ENCODE measurements at places on chromosomes 3 and 15. TPM values are rescaled to one million over a fixed set of nuclear protein-coding genes. Genes with fewer than 3 reads are reported as not detected.

DNA sequence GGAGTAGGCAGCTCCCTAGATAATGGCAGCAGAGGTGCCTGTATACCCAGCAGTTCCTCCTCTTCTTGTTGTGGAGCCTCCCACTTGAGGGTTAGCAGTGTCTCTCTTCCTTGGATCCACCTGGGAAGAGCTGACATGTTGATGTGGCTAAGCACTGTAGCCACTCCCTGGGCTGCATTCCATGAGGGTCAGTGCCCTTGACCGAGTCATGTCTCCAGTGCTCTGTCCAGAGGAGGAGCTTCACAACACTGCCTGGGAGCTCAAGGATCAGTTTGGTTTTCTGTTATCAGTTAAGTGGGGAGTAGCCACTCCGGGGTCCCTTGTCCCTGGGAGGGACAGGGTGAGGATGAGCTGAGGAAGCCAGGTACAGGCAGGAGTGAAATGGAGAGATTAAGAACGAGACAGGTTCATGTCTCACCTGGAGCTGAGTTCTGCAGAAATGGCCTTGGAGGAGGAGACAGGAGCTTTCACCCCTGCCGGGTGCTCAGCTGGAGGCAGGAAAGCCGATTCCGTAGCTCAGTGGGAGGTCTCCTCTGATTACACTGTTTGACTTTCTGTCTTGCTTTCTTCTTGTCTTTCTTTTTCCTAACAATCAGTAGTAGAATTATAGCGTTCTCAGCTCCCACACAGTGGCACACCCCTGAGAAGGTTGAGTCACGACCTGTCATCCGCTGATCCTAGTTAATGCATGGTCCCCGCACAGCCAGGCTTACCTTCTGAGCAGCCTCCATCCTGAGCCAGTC, 57.9 kb upstream of the SEC22A start:
- no peaks in the 10 kb centered on the region for H3K27me3 ChIP-seq
- peak; percentile 44 for DNase-seq
- no peaks in the 10 kb centered on the region for H3K36me3 ChIP-seq
- H3K4me3 ChIP-seq, result no peak overlapping the region
- H3K27ac ChIP-seq, result peak overlapping the region; percentile 33

- H3K27ac ChIP-seq, result no peak overlapping the region
- no peaks in the 10 kb centered on the region for H3K36me3 ChIP-seq
- DNase-seq, result no peak
- no peak overlapping the region for H3K4me3 ChIP-seq
These were observed 322.8 kb downstream of the RAP2B start for GRCh38 chr3:153484842-153485241.

- H3K4me1 ChIP-seq, result no peaks in the 10 kb centered on the region
- no peak for DNase-seq
- H3K27ac ChIP-seq, result no peak overlapping the region
- no peaks in the 10 kb centered on the region for H3K36me3 ChIP-seq
These were observed 135.2 kb downstream of the RYR3 start for GRCh38 chr15:33445984-33446383.

DNA sequence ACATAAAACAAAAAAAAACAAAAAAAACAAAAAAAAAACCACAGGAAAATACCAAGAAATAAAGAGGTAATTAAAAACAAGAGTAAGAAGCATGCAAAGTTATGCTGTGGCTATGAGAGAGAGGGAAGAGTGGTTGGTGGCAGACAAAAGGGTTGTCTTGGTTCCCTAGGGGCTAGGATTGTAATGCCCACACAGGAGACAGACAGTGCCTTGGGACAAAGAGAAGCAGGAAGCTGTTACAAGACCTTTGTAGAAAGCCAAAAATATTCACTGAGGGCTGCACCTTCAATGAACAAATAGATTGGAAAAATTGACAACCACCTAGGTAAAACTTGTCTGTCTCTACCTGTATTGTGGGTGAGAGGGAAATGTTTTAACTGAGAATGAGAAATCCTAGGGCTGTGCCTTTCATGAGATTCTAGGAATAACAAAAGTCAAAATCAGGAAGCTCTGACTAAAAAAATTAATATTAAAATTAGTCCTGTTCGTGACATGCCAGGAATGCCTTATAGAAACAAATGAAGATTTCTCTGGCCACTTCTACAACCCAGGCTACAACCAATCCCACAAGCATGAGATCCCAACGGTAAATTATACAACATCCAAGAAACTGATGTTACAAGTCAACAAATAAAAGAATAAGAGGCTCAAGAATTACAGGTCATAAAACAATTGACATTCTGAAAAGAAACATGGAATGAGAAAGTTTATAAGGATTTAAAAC, 45.0 kb upstream of the PRICKLE2 start:
- H3K27ac ChIP-seq, result no peak overlapping the region
- DNase-seq, result no peak
- H3K4me3 ChIP-seq, result no peak overlapping the region
- no peaks in the 10 kb centered on the region for H3K36me3 ChIP-seq
- peaks cover 27% of the 10 kb centered on the region for H3K4me1 ChIP-seq
- no peaks in the 10 kb centered on the region for H3K27me3 ChIP-seq

- H3K4me1 ChIP-seq, result peaks cover 8% of the 10 kb centered on the region
- H3K27ac ChIP-seq, result peak overlapping the region; percentile 34
- H3K4me3 ChIP-seq, result peak overlapping the region; percentile 94
- no peaks in the 10 kb centered on the region for H3K36me3 ChIP-seq
- no peaks in the 10 kb centered on the region for H3K27me3 ChIP-seq
These were observed 826 bp downstream of the LRRC58 start for GRCh38 chr3:120348065-120348990.

DNA sequence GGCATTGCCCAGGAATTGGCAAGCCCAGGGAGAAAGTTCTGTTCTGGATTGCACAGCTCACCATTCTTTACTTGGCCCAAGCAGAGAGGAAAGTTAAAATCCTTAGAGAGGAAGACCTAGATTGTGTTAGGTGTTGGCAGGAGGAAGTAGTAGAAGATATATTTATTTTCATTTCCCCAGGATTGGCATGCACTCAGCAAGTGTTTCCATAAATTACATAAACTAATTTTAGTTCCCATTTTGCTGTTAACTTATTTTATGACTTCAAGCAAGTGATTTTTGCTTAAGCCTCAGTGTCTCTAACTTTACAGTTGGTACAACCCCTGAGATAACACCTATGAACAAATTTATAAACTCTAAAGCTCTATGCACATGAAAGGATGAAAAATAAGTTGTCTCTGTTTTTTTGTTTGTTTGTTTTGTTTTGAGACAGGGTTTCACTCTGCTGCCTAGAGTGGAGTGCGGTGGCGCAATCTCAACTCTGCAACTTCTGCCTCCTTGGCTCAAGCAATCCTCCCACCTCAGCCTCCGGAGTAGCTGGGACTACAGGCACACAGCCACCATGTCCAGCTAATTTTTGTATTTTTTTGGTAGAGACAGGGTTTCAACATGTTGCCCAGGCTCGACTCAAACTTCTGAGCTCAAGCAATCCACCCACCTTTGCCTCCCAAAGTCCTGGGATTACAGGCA, 31.2 kb upstream of the TOP2B start:
- no peaks in the 10 kb centered on the region for H3K27me3 ChIP-seq
- H3K4me1 ChIP-seq, result no peaks in the 10 kb centered on the region
- DNase-seq, result no peak
- no peak overlapping the region for H3K27ac ChIP-seq

- no peaks in the 10 kb centered on the region for H3K36me3 ChIP-seq
- H3K4me3 ChIP-seq, result no peak within 1 kb of the TSS
- H3K4me1 ChIP-seq, result no peaks in the 10 kb centered on the region
- H3K27me3 ChIP-seq, result no peaks in the 10 kb centered on the region
- no peak within 1 kb of the TSS for H3K27ac ChIP-seq
These were observed at the start of gene NTRK3 for GRCh38 chr15:88256279-88257230. Gene NTRK3, minus strand, starts transcription at chr15:88256739. Its CDS starts 586 bp downstream, at chr15:88256153.

GRCh38 chr3:128282380-128283196, 129.3 kb downstream of the EEFSEC start:
- H3K27ac ChIP-seq, result no peak overlapping the region
- no peaks in the 10 kb centered on the region for H3K27me3 ChIP-seq
- H3K4me1 ChIP-seq, result 0 out of 2 replicates have a peak, but pooled peaks cover 3% of the 10 kb centered on the region
- no peak for DNase-seq
- no peak overlapping the region for H3K4me3 ChIP-seq
- H3K36me3 ChIP-seq, result no peaks in the 10 kb centered on the region

DNA sequence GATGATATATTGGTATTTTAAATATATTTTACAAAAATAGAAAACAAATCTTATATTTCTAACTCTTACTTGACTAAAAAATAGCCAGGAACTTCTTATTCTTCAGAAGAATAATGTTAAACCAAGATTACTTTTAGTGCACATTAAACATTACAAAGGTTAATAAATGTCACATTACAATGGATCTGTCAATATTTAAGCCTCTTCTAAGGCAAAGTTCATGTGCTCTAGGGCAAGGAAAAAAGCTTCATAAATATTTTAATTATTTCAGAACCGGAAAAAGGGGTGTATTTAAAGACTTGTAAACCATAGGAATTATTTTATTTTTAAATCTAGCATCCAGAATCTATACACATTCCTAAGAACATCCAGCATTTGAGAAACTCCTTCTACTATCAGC, 166.9 kb upstream of the ROBO2 start:
- no peak for DNase-seq
- H3K27ac ChIP-seq, result peak overlapping the region; percentile 75
- no peak overlapping the region for H3K4me3 ChIP-seq
- no peaks in the 10 kb centered on the region for H3K36me3 ChIP-seq
- H3K27me3 ChIP-seq, result no peaks in the 10 kb centered on the region
- peaks cover 27% of the 10 kb centered on the region for H3K4me1 ChIP-seq

DNA sequence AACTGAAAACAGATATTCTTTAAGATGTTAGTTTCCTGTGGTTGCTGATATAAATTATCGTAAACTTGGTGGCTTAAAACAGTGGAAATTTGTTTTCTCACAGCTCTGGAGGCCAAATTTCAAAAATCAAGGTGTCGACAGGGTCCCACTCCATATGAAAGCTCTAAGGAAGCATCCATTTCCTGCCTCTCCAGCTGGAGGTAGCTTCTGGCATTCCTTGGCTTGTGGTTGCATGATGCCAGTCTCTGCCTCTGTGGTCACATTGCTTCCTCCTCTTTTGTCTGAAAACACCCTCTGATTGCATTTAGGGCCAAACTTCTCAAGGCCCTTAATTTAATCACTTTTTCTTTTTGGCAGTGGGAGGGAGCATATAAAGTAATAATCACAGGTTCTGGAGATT, 96.8 kb downstream of the PPM1L start:
- no peaks in the 10 kb centered on the region for H3K27me3 ChIP-seq
- DNase-seq, result no peak
- no peaks in the 10 kb centered on the region for H3K36me3 ChIP-seq

- H3K36me3 ChIP-seq, result peaks cover 2% of the 10 kb centered on the region
- peak overlapping the region; percentile 58 for H3K27ac ChIP-seq
- H3K27me3 ChIP-seq, result no peaks in the 10 kb centered on the region
- H3K4me3 ChIP-seq, result no peak overlapping the region
- peaks cover 2% of the 10 kb centered on the region for H3K4me1 ChIP-seq
These were observed 5.8 kb downstream of the CALML4 start for GRCh38 chr15:68199340-68199739.

DNA sequence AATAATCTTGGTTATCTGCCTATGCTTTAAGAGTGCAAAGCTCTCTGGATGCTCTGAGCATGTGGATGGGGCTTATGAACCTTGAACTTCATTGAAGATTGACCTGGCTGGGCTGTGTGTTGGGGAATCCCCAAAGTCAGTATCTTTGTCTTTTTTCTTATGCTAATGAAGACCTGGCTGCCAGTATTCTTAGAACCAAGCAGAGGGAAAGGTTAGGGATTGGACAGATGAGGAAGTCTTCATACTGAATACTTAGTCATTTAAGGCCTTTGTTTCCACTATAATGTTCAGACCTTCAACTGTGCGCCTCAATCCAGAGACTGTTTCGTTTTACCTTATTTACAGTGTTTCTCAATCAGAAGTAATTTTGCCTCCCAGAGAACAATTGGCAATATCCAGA, 42.5 kb upstream of the CMTM7 start:
- peaks cover 49% of the 10 kb centered on the region for H3K4me1 ChIP-seq
- no peak for DNase-seq
- peak overlapping the region; percentile 89 for H3K27ac ChIP-seq
- no peak overlapping the region for H3K4me3 ChIP-seq
- no peaks in the 10 kb centered on the region for H3K27me3 ChIP-seq
- H3K36me3 ChIP-seq, result no peaks in the 10 kb centered on the region

DNA sequence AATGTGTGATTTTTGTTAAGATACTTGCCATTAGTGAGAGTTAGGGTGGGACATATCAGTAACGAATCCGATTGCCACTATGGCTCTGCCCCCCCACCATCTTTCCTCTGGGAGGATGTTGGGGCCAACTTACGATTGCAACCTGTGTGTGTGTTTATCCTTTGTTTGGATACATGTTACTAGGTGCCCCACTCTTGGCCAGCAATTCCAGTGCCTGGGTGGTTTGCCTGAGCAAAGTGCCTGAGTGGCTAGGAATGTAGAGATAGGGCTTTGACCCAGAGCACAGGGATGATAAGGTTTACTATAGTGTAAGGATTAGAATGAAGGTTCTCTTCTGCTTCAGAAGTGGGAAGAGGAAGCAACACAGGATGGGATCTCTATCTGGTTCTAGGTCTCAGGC, 231.8 kb downstream of the TP63 start:
- no peaks in the 10 kb centered on the region for H3K36me3 ChIP-seq
- no peaks in the 10 kb centered on the region for H3K27me3 ChIP-seq
- no peak for DNase-seq
- H3K27ac ChIP-seq, result no peak overlapping the region

GRCh38 chr3:9022305-9023225, 59.3 kb upstream of the RAD18 start:
- no peak for DNase-seq
- H3K27ac ChIP-seq, result no peak overlapping the region
- H3K36me3 ChIP-seq, result no peaks in the 10 kb centered on the region
- H3K4me1 ChIP-seq, result no peaks in the 10 kb centered on the region
- H3K27me3 ChIP-seq, result no peaks in the 10 kb centered on the region
- H3K4me3 ChIP-seq, result no peak overlapping the region

GRCh38 chr3:133750259-133750656, 4.1 kb downstream of the TF start:
- H3K27me3 ChIP-seq, result no peaks in the 10 kb centered on the region
- H3K4me1 ChIP-seq, result no peaks in the 10 kb centered on the region
- no peak for DNase-seq
- H3K36me3 ChIP-seq, result no peaks in the 10 kb centered on the region

GPR149 gene
- not detected for total RNA-seq

RAB27A gene
- total RNA-seq, result 6.8 TPM

CTXN2 gene
- total RNA-seq, result not detected

ZBTB47 gene
- total RNA-seq, result 5.2 TPM

GHSR gene
- not detected for total RNA-seq

CCDC13 gene
- total RNA-seq, result 0.82 TPM

CHRD gene
- 5.5 TPM for total RNA-seq

CYP1A2 gene
- total RNA-seq, result not detected

MYRIP gene
- total RNA-seq, result 0.59 TPM

LMCD1 gene
- 23.9 TPM for total RNA-seq

STIMATE gene
- total RNA-seq, result 13.9 TPM

Data from Caco-2 (cell line).